ENCODE measurements at places on chromosomes 13 and 19.

DNA sequence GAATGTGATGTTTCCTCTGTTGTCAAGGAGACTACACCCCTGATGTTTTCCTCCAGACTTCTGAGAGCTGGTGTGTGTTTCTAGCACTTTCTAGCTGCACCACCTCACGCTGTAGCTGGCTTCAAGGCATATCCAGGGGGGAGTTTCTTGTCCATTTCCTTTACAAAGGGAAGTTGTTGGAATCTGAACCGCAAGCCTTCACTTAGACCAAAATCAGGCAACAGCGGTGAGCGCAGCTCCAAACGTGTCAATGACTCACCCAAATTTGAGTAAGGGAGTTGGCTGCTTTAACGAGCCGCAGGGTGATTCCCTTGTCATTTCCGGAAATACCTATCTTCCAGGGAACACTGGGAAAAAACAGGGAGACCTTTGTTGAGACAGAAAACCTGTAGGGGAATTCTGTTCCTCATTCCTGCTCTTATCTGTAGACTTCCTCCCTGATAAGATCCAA lies 2.5 kb downstream of the LDLR start:
- peak; percentile 97 for DNase-seq

DNA sequence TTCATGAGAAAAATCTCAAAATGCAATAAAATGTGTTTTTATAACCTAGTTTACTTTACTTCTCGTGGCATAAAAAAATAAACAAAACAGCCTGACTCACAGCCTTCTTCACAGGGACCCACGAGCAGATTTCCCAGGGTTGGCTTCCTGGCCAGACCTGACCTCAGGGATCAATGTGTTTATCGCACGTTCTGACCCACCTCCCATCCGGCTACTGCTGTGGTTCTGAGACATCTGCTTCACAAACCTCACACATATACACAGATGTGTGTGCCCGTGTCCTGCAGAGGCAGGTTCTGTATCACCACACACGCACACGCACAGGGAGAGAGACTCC lies 118.3 kb downstream of the COL4A2 start:
- peak; percentile 50 for DNase-seq

GRCh38 chr19:2483084-2483483 lies 7.2 kb downstream of the GADD45B start:
- DNase-seq = no peak

GRCh38 chr19:46155237-46155636 lies 7.2 kb downstream of the IGFL2 start:
- peak; percentile 5 for DNase-seq

- no peak for DNase-seq
Measured at GRCh38 chr13:110433014-110433413, 125.9 kb downstream of the COL4A2 start.

DNA sequence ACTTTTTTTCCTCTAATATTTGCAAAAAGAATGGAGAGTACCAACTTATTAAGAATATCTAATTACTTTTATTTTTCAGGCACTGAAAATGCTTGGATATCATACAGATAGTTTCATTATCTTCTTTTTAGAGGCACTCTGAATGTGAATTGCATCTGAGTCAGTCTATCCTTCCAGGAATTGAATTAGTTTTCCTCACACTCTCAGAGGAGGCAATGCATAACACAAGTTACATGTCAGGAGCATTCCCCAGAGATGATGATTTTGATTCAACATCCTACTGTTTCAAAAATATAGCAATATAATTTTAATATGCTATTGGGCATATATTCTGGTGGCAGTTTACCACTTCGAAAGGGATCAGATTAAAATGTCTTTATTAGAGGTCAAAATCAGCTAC lies 1315.4 kb downstream of the PCDH9 start:
- DNase-seq = peak; percentile 28

GRCh38 chr19:7729211-7729610 lies 2.7 kb downstream of the CLEC4G start:
- DNase-seq = no peak

GRCh38 chr19:29683009-29683408 lies 17.7 kb downstream of the PLEKHF1 start:
- peak; percentile 62 for DNase-seq

GRCh38 chr13:111122056-111122455 lies 6.9 kb downstream of the ARHGEF7 start:
- DNase-seq = no peak

DNA sequence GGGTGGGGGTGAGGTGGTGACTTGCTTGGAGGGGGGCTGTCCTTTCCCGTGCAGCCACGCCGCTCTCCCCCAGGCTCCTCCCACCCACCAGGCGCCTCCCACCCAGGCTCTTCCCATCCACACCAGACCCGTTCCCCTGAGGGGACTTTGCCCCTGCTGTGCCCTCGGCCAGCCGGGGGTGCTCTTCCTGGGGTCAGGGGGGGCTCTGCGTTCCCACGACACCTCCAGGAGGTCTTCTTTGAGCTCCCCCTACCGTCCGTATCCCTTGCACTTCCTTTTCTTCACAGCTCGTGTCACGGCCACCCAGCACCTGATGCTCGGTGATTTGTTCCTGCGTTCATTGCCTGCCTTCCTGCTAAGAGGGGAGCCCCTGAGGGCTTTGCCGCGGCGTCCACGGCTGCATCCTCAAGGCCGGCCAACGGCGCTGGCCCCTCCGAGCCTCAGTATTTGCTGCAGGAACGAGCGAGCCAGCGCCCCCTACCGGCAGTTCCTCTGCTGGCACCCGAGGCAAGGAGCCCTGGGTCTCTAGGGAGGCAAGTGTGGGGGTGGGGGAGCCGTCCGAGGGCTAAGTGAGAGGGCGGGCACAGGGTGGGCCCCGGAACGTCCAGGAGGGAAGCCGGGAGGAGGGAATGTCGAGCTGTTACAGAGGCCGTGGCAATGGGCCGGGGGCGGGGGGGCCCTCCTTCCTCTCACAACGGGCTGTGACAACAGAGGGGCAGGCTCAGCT lies 11.8 kb downstream of the LRRC4B start:
- DNase-seq = peak; percentile 91

DNA sequence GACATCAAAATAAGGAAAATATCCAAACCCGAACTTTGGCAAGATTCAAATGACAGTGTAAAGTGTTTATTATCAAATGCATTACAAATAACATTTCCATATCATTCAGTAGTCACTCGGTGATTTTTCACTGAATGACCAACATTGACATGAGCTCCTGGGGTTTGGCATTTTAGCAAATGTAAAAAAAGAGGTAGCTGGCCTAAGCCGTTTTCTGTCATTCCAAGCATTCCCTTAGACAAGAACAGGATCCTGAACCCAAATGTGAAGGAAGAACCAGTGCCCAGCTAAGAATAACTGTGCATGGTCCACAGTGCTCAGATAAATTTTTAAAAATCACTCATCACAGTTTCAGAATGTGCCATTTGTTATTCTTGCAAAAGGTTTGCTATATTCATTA lies 327.9 kb downstream of the GPC6 start:
- no peak for DNase-seq

- peak; percentile 38 for DNase-seq
Measured at GRCh38 chr13:23871616-23872220, 17.5 kb downstream of the MIPEP start.

Measured in astrocyte of the hippocampus (primary cell).